ENCODE measurements at places on chromosomes 1 and 21.
A peak's percentile ranks its signal among the peaks of the same experiment; 100 is the strongest.

GRCh38 chr1:213049232-213049631 is 1.8 kb upstream of the RPS6KC1 start:
- no peak for DNase-seq

- DNase-seq, result no peak
These were observed 465.8 kb upstream of the PLXNA2 start for GRCh38 chr1:208709981-208710380.

DNA sequence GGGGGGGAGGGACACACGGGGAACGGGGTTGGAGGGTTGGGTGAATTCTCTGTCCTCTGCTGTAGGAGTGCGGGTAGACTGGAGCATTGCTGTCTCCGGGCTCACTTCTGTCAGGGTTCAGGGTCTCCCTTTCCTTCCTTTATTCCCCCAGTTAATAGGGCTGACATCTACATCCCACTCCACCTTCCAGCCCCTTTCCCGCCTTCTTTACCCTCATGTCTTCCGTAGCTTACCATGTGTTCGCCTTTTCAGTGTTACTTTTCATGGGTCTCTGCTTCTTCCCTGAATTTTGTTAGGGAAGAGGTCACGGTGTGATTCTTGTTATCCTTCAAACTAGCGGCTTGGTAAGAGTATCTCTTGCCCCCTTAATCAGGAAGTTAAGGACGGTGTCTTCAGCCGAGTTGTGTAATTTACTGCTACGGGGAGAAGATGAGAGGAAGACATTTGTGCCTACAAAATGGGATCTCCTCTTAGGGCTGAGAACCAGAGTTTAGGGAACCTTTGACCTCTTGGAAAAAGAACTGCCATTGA is 917 bp downstream of the RAP1A start:
- peak; percentile 56 for DNase-seq

GRCh38 chr21:35503671-35504070 is 454.6 kb upstream of the RUNX1 start:
- peak; percentile 58 for DNase-seq

DNA sequence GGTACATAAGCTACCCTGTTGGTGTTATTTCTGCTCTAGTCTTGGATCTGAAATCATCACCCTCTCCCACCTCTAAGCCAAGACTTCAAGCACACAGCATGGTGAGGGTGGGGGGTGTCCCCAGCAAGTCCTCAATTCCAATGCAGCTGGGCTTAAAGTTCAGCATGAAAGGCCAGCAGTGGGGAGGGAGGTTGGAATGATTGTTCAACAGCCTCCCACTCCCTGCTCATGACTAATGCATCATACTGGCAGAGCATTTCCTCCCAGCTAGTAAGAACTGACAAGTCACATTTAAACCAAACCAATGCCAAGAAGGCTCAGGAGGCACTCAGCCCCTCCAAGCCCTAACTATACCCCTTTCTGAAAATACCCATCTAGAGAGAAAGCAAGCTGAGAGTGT is 50.1 kb downstream of the TIAM1 start:
- no peak for DNase-seq

GRCh38 chr1:29550119-29550841 is 314.0 kb downstream of the PTPRU start:
- DNase-seq, result no peak

DNA sequence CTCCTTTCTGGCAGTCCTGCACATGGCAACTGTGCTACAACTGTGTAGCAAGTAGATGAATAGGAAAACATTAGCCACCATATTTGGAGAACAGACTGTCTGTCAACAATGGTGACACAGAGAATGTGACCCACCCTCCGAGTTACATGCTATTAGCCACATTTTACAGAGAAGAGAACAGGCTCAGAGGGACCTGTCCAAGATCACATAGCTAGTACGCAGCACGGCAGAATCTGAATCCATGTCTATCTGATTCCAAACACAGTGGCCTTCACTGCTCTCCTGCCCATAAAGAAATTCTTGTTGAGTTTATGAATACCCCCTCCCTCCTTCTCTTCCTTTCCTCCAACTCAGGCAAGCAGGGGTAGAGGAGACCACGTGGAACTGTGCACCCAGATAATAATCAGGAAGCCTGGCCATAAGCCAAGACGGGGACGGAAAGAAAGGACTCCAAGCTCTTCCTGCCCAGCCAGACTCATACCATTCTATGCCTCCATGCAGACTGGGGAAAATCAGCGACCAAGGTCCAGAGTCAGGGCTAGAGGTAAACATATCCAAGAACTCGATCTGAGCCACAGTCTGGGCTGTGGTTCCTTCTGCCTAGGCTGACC is 78.8 kb downstream of the TRABD2B start:
- no peak for DNase-seq

- DNase-seq, result no peak
These were observed 53.3 kb upstream of the COL18A1 start for GRCh38 chr21:45351526-45352275.

- no peak for DNase-seq
These were observed 154.8 kb downstream of the BACH1 start for GRCh38 chr21:29453511-29453910.

DNA sequence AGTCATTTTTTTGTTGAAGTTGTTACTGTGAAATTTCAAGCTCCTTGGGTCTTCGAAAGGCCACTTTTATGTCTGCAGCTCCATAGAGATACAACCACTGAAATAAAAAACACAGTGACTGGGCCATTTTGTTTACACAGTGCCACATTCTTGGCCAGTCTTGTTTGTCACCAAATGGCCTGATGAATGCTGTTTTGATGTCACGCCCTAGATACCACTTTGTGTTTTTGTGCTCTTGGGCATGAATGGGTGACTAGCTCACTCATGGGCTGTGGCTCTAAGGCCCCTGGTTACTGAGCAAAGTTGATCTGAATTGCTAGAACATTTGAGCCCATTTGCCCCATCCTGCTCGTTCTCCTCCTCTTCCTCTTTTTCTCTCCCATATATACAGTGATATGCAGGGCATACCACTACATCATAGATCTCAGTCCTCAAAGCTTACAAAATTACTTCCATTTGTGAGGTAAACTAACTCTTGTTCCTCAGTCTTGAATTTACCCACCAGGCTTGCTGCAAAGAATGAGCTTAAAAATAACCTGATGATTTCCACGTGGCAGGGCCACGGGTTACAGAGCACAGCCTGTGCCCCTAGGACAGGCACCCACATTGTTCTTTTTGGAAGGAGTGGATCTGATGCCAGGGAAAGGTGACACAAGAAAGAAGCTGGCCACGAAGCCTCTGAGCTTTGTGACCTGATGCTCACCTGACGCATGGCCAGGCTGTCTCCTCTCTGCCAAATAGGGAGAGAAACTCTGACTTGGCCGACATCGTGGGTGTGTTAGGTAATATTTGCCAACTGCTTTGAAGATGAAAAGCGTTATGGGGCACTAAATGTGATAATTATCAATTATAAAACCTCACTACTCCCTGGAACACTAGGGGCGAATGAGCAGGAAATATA is 92.4 kb downstream of the RUNX1 start:
- DNase-seq, result peak; percentile 10

- DNase-seq, result no peak
These were observed 74.9 kb upstream of the ZC3H11B start for GRCh38 chr1:219687779-219688178.

GRCh38 chr1:26535201-26535600 is 5.6 kb downstream of the RPS6KA1 start:
- peak; percentile 48 for DNase-seq

DNA sequence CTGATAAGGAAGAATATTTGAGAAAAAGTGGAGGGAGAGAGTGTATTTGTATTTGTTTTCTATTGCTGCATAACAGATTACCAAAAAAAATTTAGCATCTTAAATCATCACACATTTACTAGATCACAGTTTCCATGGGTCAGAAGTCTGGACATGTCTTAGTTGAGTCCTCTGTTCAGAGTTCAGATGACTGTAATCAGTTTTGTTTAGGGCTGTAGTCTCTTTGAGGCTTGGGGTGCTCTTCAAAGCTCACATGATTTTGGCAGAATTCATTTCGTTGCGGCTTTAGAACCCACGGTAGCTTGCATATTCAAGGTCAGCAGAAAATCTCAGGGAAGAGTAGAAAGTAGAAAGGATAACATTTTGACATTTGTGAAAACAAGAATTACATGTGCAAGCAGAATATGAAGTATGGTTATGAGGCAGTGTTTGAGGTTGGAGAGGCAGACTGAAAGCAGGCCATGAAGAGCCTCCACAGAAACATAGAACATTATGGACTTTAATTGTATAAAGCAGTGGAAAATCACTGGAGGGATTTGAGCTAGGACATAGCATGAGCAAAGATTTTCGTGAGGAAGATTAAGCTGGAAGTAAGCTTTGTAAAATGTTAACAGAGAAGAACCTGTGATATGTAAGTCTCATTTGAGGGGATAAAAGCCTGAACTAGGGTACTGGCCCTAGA is 110.6 kb upstream of the GPR52 start:
- DNase-seq, result no peak

- no peak for DNase-seq
These were observed 178.8 kb downstream of the NRIP1 start for GRCh38 chr21:14886001-14886400.

DNA sequence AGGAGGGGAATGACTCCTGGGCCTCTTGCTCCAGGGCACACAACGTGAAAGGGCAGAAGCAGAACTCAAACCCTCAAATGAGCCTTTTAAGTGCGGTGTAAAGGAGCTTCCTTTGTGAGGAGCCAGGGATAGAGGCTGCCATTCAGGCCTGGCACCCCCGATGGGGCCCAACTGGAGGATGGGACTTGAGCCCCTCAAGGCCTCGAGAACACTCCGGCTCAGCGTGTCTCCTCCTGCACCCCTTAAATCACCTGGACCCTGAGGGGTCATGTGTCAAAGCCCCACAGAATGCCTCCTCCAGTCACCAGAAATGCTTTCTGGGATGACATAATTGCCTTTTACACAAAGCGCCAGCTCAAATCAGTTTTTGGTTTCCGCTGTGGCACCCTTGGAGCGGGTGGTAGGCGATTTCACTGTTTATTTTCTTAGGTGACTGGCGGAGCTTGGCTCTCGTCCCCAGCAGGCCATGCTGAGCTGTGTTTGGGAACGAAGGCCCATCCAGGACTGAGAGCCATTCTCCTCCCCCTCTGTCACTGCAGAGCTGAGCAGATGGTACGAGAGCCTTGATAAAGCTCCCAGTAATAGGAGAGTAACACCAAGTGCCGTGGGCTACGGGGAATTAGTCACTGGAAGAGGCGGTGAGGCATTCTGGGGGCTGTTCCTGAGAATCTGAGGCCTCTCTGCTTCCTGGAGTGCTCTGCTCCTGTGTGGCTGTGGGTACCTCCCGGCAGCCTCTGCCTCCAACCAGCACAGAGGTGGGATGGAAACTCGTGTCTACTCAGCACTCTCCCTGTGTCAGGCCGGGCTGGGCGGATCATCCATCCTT is 163.0 kb downstream of the GRIK3 start:
- no peak for DNase-seq

GRCh38 chr1:110234691-110235090 is 24.6 kb downstream of the KCNC4 start:
- DNase-seq, result no peak

DNA sequence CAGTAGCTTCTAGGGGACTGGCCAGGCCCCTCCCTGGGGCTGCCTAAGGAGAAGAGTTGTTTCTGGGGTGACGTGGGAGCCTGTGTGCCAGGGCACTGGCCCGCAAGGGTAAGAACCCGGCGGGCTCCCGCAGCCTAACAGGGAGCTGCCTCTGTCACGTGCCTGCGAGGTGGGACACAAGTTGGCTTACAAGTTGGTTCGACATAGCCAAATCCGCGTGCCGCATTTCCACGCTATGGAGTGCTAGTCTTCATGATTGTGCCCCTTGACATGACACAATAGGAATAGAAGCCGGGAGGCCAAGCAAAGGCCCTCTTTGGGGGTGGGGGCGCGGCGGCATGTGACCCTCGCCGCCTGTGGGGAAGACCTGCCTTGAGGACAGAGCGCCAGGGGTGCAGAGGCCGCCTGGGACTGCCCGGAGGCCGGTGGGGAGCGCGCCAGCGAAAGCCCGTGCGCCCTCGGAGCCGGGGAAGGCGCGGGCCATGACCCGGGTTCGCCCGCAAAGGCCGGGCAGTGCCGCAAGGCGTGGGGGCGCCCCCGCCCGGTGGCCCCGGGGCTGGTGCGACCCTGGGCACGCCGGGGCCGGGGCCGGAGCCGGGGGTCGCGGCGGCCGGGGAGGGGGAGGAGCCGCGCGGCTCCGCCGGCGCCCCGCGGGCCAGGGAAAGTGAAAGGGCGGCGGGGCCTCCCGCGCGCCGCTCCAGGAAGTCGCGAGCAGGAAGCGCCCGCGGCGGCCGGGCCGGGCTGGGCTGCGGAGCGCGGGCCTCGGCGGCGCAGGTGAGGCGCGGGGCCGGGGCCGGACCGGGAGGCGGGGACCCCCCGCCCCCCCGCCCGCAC is at the start of gene SLC37A1:
Gene SLC37A1 (plus strand): TSS at position 702 of the 834 bp plus-strand sequence. CDS start 4,603 bp downstream, outside the sequence.
- no peak for DNase-seq

- DNase-seq, result no peak
These were observed 157.8 kb upstream of the JUN start for GRCh38 chr1:58941471-58942289.

DNA sequence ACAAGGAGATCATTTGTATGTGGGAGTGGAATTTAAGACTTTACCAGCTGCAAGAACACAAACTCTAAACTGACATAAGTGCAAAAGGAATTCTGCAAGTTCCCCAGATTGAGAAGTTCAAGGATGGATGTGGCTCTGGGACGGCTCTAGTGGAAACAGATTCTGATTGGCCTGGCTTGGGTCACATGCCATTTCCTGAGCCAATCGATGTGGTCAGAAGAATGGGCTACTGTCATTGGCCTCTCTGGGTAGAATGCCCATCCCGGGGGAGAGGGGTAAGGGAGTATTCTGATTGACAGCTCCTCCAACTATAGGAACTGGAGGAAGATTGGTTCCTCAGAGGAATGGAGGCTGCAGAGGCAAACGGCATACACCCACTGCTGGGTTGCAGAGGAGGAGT is 6.0 kb upstream of the IFNLR1 start:
- DNase-seq, result no peak

GRCh38 chr1:109712321-109712864 is 342 bp downstream of the GSTM5 start:
- DNase-seq, result no peak

DNA sequence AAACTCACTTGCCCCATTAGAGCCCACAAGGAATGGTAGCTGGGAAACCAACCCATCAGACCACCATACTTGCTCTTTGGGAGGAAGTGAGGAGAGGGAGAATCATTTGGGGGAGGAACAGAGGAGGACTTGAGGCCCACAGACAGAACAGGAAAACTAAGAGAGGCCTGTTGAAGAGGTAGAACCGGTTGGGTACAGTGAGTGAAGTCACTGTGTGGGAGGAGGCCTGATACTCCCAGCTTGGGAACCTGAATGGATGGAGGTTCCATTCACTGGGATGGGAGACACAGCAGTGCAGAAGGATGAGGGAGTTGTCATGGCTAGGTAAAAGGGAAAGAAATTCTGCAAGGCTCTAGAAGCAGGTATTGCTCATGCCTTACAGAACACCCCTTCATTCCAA is 63.4 kb upstream of the PSEN2 start:
- DNase-seq, result no peak

GRCh38 chr1:24199291-24199900 is 12.3 kb upstream of the IFNLR1 start:
- peak; percentile 5 for DNase-seq

- peak; percentile 68 for DNase-seq
These were observed 2.3 kb downstream of the ZBTB37 start for GRCh38 chr1:173870252-173871075.

DNA sequence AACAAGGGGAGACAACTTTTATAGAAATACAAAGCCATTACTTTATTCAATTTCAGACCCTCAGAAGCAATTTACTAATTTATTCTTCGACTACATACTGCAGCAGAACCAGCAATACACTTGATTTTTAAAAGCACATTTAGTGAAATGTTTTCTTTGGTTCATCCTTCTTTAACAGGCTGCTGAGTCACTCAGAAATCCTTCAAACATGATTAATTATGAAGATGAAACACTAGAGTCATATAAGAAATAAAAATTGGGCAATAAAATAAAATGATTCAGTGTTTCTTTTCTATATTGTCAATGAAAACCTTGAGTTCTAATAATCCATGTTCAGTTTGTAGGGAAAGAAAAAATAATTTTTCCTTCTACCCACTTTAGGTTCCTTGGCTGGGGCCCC is 47.0 kb downstream of the CHML start:
- no peak for DNase-seq

All from GF-D8 (cell line).